ENCODE measurements at places on chromosomes 13 and 19. TPM values are rescaled to one million over a fixed set of nuclear protein-coding genes. Genes with fewer than 3 reads are reported as not detected.

GRCh38 chr19:13902993-13903555 lies 2.8 kb downstream of the BRME1 start:
- DNase-seq = no peak

Gene MATK
- total RNA-seq = not detected

Gene CDC42EP5
- total RNA-seq = 18.2 TPM

DNA sequence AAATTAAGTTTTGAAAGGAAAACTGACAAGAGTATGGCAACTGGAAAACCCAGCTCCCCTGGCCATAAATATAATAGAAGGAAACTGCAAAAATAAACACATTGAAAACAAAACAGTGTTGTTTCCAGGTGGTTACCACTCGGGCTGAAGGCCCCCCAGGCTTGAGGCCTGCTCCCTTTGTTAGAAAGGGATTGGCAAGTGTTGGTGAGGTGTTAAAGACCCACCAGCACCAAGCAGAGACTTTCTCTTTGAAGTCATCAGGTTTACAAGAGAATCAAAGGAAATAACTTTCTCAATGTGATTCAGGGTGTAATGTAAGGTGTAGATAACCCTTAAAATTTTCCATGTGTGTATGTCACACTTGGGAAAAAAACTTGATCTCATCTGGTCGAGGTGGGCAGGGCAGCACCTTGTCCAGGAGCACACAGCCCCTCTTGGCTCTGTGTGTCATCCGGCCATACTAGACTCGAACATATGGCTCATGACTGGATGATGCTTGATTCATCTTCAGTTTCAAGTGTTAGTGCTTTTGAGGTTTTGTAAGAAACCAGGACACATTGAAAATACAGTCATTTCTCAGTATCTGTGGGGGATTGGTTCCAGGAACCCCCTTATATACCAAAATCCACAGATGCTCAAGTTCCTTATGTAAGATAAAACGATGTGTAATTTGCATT lies 7.8 kb downstream of the ACTN4 start:
- peak; percentile 52 for DNase-seq

Gene CBLC
- total RNA-seq = 65.0 TPM

- no peak for DNase-seq
Measured at GRCh38 chr13:56687131-56687530, 453.6 kb upstream of the PRR20A start.

DNA sequence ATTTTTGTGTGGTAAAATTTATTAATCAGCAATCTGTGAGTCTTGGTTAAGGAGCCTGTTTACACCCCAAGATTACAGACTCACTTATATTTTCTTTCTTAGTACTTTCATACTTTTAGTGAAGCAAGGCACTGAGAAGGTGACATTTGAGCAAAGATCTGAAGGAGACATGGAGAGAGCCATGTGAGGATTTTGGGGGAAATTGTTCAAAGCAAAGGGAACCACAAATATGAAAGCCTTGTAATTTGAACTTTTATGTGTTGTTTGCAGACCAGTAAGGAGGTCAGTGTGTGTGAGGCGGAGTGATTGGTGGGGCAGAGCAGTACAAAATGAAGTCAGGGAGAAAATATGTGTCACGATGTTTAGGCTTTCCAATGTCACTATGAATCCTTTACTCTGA lies 140.7 kb upstream of the KLF12 start:
- DNase-seq = no peak
